Stimulated activated CD4-positive, alpha-beta T cell treated with anti-CD3 and anti-CD28 coated beads, Interleukin-15, amount 100 ng/mL, for 48 hours (primary cell): ENCODE measurements at places on chromosomes 5 and 9.

GRCh38 chr9:114016629-114017423, 61.3 kb downstream of the AMBP start:
- DNase-seq = no peak

DNA sequence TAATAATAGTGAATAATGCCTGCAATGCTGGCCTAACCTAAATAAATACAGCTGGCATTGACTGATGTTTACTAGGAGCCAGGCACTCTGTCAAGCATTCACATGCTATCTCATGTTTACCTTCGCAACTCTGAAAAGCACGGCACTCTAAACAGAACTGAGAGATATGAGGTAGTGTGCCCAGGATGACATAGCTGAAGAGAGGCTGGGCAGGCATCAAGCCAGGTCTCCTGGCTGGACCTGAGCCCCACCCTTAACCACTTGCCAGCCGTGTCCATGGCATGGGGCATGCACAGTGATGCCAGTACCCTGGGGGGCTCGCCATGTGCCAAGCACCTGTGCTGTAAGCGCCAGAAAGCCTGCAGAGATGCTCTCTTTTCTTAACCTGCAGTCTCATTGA, 119.4 kb upstream of the MVB12B start:
- DNase-seq = no peak

DNA sequence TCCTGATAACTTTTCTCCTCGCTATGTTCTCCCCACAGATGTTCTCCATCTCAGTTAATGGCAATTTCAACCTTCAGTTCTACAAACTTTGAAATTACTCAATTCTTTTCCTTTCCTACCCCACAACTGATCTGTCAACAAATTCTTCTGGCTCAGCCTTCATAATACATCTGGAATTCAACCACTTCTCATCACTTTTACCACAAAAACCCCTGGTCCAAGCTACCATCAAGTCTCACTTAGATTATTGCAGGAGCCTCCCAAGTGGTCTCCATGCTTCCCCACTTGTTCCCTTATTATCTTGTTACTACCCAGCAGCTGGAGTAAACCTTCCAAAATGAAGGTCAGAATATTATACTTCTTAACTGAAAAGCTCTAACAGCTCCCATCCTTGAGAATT, 110.1 kb downstream of the FBN2 start:
- DNase-seq = no peak

DNA sequence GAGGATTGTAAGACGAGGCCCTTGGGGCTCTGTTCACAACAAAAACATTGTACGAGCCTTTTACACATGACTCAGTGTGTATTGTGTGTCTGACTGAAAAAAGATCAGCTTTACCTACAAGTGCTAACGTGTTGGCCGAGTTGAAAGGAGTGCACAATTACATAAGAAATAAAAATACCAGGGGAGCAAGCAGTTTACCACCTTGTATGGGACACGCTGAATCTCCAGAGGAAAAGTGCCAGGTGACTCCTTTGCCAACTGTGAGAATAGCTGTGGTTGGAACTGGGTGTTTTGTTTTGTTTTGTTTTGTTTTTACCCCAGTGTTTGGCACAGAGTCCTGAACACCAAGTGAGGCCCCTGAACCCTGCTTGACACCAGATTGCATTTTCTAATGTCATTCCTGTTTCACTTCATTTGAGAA, 32.8 kb upstream of the ZSWIM6 start:
- no peak for DNase-seq

GRCh38 chr9:34651876-34652601, at the start of gene IL11RA:
TSS of gene IL11RA (plus strand) at chr9:34652185. CDS start at chr9:34655218, 3,033 bp downstream.
- DNase-seq = peak; percentile 64

- DNase-seq = no peak
These were observed 11.1 kb upstream of the CCDC187 start for GRCh38 chr9:136314944-136315343.

- no peak for DNase-seq
These were observed 269.0 kb downstream of the GADD45G start for GRCh38 chr9:89873801-89874200.

DNA sequence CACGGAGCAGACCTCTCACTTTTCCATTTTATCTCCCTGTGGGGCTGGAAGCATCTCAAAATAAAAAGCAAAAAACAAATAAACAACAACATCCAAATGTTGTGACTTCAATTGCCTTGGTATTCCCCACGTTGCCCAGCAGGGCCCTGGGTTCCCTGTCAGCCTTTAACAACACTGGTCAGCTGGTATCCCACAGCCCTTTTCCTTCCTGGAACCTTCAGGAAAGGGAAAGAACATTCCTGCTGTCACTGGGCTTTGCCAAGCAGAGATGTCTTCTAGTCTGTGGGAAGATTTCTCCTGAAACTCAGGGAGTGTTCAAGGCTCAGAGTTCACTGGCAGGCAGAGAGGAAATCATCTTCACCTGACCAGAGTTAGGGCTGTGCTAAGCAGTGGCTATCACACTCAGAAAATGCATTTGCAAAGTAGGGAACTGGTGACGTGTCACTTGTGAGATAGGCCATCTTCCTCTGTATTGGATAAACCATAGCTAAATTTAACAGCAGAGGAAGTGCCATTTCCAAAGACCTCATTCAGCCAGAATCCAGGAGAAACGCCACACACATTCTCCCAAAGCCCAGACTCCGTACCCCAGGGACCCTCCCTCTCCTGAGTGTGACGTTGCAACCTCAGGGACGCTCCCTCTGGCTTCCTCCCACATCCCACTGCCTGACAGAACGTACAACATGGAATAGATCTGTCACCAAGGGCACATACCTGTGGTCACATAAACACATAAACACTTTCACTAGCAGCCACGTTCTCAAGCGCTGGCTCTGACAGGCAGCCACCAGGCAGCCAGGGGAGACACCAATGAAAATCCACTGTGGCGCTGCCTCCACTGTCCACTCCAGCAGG, 274.0 kb upstream of the DAPK1 start:
- DNase-seq = no peak

DNA sequence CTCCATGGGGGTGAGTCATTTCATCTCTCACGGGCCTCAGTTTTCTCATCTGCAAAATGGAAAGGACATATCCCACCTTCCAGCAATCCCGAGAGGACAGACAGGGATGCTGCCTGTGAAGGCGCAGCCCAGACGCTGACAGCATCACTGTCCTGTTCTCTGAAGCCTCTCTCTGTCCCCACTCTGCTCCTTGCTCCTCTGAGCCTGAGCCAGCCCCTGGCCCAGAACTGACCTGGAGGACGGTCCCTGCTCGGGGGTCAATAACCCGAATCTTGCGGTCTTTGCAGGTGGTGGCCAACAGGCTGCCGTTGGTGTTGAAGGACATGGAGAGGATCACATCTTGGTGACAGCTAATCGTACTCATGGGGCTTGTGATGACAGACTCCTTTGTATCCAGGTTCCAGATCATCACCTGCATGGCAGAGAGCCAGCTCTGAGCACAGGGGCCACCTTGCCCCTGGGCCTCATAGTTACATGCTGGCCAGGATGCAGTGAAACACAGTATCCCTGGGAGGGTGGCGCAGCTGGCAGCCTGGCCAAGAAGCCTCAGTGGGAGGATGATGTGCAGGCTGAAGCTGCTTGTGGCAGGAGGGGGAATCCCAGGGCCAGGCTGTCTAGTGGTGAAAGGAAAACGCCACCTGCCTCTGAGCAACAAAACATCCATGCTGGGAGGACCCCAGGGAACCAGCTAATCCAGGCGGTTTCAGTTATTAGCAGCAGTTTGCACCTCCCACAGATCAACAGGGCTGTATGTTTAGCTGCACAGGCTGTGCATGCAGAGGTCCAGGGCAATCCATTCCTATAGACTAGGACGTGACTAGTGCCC, 14.0 kb upstream of the TRIM14 start:
- DNase-seq = no peak

DNA sequence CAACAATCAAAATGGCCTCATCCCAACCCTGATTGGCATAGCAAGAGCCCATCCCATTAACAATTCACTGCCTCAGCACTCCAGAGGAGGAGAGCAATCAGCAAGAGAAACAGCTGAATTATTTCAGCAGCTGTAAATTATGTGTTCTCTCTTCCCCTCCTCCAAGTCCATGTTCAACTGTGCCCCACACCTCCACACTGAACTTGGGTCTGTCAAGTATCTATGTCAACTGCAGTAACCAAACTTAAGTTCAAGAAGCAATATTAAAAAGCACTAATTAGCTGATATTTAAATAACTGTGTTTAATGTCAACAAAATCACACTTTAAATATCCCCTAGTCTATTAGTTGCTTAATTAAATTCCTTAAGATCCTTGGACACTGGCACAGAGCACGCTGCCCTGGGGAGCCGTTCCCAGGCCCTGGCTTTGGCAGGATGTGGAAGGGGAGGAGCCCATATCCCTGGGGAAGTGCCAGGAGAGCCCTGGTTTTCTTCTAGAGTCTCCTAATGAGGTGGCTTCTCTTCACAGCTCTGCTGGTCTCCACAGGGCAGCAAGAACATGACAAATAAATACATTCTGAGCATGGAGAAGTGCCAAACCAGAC, 50.6 kb downstream of the SIL1 start:
- DNase-seq = no peak

- DNase-seq = no peak
These were observed 17.6 kb downstream of the GM2A start for GRCh38 chr5:151270599-151270998.
